ENCODE measurements at places on chromosomes 12 and 14.

DNA sequence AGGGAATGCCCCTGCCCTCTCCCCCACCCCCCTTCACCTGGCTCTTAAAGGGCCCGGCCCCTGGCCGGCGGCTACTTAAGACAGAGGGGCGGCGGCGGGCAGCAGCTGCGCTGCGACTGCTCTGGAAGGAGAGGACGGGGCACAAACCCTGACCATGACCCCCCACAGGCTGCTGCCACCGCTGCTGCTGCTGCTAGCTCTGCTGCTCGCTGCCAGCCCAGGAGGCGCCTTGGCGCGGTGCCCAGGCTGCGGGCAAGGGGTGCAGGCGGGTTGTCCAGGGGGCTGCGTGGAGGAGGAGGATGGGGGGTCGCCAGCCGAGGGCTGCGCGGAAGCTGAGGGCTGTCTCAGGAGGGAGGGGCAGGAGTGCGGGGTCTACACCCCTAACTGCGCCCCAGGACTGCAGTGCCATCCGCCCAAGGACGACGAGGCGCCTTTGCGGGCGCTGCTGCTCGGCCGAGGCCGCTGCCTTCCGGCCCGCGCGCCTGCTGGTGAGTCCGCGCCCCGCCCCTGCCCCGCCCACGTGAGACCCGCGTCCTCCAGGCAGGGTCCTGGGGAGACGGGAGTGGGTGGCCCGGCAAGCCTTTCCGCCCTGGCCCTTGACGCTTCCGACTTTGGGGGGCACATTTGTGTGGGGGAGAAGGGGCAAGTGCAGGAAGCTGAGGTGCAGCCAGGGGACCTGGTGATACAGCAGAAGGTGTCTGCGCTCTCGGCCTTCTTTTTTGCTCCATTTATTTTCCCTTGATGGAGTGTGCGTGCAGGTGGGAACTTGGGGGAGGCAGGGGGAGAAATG lies at the start of gene IGFBP6:
Gene IGFBP6, plus strand, starts transcription at position 104 of the 790 bp plus-strand sequence. Its CDS starts 51 bp downstream, at position 155.
- ATAC-seq = peak; percentile 75

GRCh38 chr14:46691819-46692218 lies 40.2 kb upstream of the RPL10L start:
- ATAC-seq = no peak

GRCh38 chr12:112836736-112837628 lies 45.4 kb downstream of the RPH3A start:
- no peak for ATAC-seq

DNA sequence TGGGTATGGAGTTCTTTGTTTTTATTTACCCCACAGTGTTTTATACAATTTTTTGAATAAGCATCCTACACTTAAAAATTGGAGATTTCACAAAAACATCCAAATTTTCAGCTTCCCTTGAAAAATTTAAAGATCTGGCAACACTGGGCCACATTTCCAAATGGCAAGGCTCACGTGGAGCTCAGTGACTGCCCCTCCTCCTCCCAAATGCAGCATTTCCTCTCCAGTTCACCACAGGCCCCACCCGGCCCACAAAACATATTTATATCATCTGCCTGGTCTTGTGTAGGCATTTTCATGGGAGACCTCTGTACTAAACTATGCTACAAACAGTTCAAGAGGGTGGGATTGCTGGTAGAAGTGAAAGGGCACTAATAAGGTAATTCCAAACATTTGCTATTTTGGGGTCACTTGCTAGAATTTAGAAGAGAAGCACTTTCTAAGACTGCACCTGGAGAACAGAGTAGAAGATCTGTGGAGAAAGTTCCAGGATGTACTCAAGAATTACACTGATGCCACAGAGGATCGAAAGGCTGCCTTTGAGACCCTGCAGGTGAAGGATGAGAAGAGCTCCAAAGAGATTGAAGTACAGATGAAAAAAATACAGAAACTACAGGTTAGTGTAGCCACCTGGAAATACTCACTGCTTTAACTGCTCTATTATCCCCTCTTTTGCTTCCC lies 7.3 kb downstream of the FKBP11 start:
- ATAC-seq = peak; percentile 47

- ATAC-seq = no peak
Measured at GRCh38 chr14:26187996-26188620, 409.7 kb downstream of the NOVA1 start.

Data from stimulated activated memory B cell treated with anti-CD40 and anti-IgM and Interleukin-4, amounts not matched to agents 10 μg/mL and 1 μg/mL and 100 μg/mL, for 72 hours (primary cell).